ENCODE measurements at places on chromosomes 6 and 20. TPM values are rescaled to one million over a fixed set of nuclear protein-coding genes. Genes with fewer than 3 reads are reported as not detected.
A peak's percentile ranks its signal among the peaks of the same experiment; 100 is the strongest.

Gene TMEM244
- not detected for total RNA-seq

Gene PHACTR1
- total RNA-seq: 3.5 TPM

Gene HMGN4
- 46.2 TPM for total RNA-seq

Gene HLA-DQA1
- not detected for total RNA-seq

Gene OOEP
- total RNA-seq: not detected

Gene IRF4
- total RNA-seq: not detected

Gene SH3BGRL2
- 0.20 TPM for total RNA-seq

Gene TAGAP
- not detected for total RNA-seq

Gene ZNF165
- total RNA-seq: not detected

Gene GTSF1L
- total RNA-seq: not detected

Gene PTCHD4
- total RNA-seq: 1.8 TPM

Gene RTF2
- 153 TPM for total RNA-seq

Gene BPIFA1
- total RNA-seq: not detected

- no peak for DNase-seq
Observed at GRCh38 chr20:18066421-18067333, 9.0 kb upstream of the OVOL2 start.

- no peak for DNase-seq
Observed at GRCh38 chr20:61789329-61789728, 276.4 kb downstream of the TAF4 start.

DNA sequence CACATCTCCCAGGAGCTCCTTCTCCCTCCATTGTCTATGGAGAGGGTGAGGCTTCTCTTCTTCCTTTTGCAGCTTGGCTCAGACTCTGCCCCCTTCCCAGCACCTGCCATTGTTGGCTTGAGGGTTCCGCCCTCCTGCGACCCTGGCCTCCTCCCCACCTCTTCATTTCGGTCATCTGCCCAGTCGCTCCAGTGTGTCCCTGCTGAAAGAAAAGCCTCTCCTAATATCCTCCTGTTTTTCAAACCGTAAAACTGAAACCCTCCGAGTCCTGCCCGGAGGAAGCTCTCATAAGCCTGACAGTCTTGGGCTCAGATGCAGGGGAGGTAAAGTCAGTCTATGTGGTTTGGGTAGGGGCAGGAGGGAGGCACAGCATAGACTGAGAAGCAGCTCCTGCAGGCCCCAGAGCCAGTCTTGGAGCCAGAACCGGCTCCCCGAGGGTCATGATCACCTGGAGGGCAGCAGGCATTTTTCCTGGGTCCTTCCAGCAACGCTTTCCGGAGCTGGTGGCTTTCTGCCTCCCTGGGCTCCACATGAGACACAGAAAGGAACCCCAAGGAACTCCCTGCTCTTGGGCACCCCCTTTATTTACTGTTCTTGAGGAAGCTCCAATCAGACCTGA, 235.1 kb downstream of the SMOC2 start:
- DNase-seq: no peak

DNA sequence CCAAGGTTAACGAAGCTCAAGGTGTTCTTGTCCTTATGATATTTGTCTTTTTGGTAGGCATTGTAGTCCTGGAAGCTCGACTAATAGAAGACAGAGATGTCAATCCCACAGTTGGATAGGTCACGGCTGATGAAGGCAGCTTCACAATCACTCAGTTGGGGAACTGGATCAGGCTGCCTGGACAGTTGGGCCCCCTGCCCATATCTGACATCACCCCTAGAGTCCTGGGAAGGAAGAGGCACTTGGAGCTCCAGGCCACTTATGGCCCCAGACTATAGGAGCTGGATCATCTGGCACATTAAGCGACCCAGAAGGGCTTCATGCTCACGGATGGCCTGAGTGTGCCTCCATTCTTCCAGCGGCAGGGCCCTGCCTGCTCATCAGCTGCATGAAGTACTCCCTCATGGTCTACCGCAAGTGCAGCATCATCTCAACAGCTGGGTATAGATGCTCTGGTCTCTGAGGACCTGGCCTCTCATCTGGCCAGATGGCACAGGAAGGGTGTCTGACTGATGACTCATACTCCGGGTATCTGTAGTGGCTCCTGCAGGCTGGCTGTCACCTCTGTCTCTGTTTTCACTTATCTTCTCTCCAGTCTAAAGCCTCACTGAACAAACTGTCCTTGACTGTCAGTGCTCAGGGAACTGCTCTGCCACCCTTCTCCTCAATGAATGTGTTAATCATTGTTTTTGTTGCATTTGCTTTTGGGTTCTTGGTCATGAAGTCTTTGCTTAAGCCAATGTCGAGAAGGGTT, 29.2 kb upstream of the SSR1 start:
- no peak for DNase-seq

- no peak for DNase-seq
Observed at GRCh38 chr6:8549074-8549790, 113.9 kb upstream of the SLC35B3 start.

GRCh38 chr20:23008667-23009066, 26.4 kb upstream of the SSTR4 start:
- no peak for DNase-seq

DNA sequence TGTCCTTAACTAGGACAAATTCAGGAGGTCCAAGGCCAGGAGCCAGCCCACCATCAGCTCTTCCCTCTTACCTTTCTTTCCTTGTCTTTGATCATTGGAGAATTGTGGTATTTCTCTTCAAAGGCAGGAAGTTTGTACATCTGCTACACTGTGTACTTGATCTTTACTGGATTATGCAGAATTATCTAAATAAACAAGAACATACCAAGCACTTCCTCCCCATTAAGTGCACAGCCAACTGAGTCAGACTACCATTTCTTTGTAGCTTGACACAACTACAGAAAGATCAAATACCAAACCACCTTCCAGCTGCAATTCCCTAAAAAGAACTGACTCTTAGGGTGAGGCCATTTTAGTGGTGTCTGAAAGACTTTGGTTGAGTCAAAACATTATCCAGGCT, 195.1 kb downstream of the HDGFL1 start:
- no peak for DNase-seq

GRCh38 chr6:134414793-134415192, 96.9 kb upstream of the SGK1 start:
- DNase-seq: no peak

GRCh38 chr6:100257793-100258395, 206.8 kb downstream of the SIM1 start:
- DNase-seq: peak; percentile 77

GRCh38 chr20:23139524-23139923, 53.4 kb upstream of the CD93 start:
- no peak for DNase-seq

DNA sequence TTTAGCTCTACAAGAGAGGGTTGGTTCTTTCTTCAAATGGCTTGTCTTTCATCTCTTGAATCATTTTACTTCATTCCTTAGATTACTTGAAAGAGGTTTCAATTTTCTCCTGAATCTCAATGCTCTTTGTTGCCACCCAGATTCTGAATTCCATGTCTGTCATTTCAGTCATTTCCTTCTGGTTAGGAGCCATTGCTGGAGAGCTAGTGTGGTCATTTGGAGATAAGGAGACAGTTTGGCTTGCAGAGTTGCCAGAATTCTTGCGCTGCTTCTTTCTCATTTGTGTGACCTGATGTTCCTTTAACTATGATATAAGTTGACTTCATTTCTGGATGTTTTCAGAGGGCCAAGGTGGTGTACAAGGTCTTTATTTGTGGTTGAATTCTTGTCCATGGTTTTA, 157.8 kb downstream of the SLC22A3 start:
- DNase-seq: no peak

DNA sequence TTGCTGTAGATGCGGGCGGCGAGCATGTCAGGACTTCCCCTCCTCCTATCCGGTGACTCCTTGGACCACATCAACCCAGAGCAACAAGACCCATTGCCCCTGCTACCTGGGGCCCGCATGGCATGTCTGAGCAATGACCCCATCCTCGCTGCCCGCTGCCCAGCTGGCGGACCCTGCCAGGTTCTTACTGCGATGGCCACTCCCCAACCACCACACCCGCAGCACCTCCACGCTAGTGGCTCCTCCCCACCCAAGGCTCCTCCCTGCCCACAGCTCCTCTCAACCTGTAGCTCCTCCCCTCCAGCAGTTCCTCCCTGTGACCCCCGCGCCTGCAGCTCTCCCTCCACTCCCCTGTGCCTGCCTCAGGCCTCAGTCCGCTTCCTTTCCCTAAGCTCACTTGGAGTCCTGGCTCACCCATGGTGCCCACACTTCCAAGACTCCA, 17.6 kb upstream of the SERPINB9 start:
- no peak for DNase-seq

- no peak for DNase-seq
Observed at GRCh38 chr6:127462376-127462775, 3.2 kb upstream of the KIAA0408 start.

DNA sequence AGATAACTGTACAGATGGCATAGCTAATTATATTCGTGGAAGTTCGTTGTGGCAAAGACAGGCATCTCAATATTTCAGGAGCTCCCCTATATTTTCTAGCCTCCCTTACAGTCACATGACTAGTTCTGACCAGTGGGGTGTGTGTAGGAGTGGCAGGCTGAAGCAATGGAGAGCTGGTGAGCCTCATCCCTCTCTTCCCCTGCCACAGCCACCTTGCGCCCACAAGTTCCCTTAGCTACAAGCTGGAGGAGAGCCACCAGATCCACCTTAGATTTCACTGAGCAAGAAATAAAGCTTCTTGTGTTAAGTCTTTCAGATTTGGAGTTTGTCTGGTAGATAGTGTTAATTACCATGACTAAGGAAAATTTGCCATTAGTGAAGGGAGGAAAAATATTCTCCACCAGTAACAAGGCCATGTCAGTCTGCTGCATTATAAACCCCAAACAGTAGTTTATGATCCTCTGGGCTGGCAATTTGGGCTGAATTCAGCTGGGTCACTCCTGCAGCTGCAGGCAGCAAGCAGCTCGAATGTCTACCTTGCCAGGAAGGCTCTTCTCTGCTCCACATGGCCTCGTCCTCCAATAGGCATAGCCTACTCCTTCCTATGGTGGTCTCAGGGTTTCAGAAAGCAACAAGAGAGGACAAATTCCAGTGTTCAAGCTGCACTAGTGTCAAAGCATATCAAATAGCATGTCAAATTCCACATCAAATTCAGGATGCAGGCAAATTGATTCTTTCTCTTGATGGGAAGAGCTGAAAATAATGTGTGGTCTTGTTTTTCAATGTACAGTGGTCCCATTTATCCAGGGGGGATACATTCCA, 7.4 kb upstream of the RBCK1 start:
- no peak for DNase-seq

- DNase-seq: no peak
Observed at GRCh38 chr6:148811459-148811858, 64.6 kb downstream of the UST start.

GRCh38 chr20:8587810-8588209, 455.7 kb downstream of the PLCB1 start:
- no peak for DNase-seq

DNA sequence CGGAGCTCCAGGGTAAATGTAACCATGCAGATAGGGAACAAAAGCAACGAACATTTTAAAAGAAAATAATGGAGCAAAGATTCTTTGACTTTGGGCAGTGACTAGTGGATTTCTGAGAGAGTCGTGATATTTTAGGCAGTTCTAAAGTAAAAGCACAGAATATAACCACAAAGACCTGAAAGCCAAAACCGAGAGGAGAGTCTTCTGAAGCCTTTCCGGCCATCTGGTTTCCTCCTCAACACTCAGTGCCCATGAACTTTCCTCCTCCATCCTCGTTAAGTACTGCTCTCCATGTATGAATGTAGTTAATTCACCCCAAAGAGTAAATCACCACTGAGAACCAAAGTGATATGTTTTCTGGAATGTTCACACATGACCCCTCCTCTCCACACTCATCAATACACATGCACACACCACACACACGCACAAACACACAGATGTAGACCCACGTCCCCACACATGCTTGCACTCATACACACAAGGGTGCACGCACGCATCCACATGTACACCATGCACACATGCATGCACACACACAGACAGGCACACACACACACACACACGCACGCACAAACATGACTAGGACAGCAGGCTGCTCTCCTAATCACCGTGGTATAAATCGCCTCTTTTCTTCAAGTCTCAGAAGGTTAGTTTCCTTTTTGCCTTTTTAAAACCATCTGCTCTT, 109.5 kb downstream of the MYLK4 start:
- DNase-seq: no peak

Measured in HFFc6 (cell line).